ENCODE measurements at places on chromosomes 1 and 21.

DNA sequence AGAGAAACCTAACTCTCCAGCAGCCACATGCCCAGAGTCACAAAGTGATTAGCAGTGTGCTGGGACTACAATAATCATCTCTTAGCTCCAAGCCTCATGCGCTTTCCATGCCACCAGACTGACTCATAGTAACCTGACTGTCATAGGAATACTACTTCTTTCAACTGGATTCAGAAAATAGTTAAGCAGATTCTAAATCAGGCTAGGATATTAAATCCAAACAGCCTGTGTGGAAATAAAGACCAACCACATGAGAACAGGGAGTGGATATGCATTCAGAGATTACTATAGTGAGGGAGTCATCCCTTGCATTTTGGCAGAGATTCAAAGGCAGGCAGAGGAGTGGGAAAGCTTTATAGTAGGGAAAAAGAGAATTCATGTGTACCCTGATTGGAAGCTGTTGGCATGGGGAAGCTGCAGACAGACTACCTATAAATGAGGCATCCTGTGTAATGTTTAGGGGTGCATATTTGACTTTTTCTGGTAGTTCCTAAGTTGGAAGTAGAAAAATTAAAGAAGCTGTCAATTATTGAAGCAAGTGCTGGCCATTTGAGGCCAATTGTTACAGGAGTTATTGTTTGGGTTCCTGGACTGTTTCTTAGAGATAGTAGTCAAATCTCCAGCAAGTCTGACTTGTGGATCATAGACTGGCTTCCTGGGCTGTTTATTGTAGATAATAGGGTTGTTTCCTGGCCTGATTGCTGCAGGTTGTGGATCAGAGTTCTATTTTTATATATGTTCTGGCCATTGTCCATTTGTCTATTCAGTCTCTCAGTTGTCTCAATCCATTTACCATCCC lies 31.7 kb upstream of the DNAH14 start:
- DNase-seq, result no peak

DNA sequence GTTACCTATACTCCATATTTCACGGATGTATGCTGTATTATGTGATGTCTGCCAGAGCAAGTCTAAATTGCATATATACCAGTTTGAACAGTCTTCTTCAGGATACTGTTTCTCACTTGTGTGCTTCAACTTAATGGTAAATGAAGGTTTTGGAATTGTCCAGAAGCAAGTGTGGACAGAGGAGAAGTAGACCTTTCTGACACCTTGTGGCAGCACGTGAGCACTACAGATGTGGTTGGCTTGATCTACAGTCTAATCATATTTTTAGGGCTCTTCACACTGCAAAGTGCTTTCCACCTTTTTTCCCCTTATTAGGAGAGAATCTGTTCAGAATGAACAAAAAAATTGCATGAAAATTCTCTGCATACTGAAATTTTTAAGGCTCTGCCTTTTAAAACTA lies 10.9 kb downstream of the MORC3 start:
- DNase-seq, result peak; percentile 69

GRCh38 chr1:202268817-202269216 lies 72.9 kb downstream of the UBE2T start:
- no peak for DNase-seq

DNA sequence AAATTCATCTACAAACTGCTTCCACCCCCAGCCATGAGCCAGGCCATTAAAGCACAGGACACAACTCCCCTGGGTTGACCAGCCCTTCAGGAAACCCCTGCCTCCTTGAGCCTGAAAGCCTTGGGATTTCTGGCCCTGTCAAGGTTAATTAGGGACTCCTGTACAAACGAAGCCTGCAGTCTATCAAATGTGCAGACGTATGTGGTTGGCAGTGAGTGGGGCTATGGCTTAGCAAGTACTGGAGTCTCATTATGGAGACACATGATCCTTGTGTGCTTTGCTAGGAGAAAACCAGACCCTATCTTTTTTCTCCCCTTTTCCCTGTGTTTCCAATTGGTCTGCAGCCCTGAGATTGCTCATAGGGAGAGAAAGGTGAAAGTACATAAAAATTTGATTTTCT lies 588.3 kb upstream of the USP24 start:
- DNase-seq, result peak; percentile 49

- DNase-seq, result no peak
These were observed 3.9 kb downstream of the SYPL2 start for GRCh38 chr1:109470245-109470644.

DNA sequence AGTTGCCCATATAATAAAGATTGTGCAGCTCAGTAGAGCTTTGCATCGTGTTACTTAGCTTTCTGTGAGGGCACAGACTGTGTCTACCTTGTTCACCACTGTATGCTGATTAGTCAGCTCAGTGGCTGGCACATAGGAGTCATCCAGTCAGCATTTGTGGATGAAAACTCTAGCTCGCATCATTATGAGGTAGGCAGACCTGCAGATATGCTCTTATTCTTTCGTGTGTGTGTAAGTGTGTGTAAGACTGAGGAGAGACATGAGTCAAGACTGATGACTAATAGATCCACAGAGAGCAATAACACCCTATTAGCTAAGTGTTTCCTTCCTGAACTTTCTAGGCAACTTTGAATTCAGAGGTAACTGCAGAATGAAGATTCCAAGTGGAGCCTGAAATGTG lies 17.1 kb downstream of the TTF2 start:
- no peak for DNase-seq

DNA sequence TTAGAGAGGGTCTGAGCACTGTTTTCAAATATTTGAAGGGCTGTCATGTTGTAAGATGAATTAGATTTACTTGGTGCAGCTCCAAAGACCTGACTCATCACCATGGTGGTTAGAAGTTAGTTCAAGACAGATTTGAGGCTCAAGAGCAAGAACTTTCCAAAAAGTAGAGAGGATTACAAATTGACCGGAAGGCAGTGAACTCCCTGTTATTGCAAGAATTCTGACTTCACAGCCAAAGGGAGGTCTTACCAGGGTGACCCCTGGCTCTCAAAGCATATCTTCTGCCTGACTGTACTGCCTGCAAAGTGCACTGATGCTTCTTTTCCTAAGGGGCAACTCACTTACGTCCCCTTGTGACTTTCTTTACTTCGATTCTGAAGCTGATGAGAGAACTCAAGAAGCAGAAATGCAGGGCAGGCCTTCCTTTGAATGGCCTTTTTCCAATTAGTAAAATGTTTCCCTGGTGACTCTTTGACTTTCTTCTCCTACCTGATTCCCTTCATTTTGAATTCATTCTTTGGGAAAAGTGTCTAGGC lies 86.4 kb downstream of the NAV1 start:
- DNase-seq, result no peak

- no peak for DNase-seq
These were observed 1.6 kb downstream of the NSUN4 start for GRCh38 chr1:46342084-46342656.

GRCh38 chr21:37865156-37865555 lies 51.1 kb downstream of the KCNJ6 start:
- no peak for DNase-seq

GRCh38 chr1:31297277-31298247 lies 730 bp downstream of the ZCCHC17 start:
- no peak for DNase-seq

DNA sequence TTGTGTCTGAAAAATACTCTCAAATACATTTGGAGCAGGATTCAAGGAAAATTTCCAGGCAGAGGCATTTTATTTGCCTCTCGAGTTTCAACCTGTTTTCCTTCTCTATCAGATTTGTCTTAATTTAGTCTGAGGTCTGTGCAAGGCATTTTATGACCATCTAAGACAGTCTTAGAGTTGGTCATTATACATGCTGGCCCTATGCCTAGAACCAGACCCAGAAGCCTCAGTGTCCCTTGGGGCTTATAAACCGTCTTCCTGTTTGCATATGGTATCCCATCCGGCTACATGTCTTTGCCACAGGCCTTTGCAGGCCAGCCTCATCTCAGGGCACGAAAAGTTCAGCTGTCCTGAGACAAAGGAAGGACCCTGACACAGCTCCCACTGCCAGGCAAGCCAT lies 346.1 kb downstream of the SIPA1L2 start:
- DNase-seq, result no peak

- no peak for DNase-seq
These were observed 340.0 kb upstream of the DUSP10 start for GRCh38 chr1:222081859-222082258.

- no peak for DNase-seq
These were observed 20.5 kb downstream of the PLA2G4A start for GRCh38 chr1:186849271-186849671.

- no peak for DNase-seq
These were observed 153.1 kb upstream of the FGGY start for GRCh38 chr1:59143811-59144210.

GRCh38 chr21:46254208-46254975 lies 25.8 kb upstream of the LSS start:
- DNase-seq, result no peak

- DNase-seq, result peak; percentile 22
These were observed 46.9 kb upstream of the PRRC2C start for GRCh38 chr1:171438441-171438840.

GRCh38 chr1:111888740-111889376 lies 100.6 kb downstream of the KCND3 start:
- DNase-seq, result no peak

DNA sequence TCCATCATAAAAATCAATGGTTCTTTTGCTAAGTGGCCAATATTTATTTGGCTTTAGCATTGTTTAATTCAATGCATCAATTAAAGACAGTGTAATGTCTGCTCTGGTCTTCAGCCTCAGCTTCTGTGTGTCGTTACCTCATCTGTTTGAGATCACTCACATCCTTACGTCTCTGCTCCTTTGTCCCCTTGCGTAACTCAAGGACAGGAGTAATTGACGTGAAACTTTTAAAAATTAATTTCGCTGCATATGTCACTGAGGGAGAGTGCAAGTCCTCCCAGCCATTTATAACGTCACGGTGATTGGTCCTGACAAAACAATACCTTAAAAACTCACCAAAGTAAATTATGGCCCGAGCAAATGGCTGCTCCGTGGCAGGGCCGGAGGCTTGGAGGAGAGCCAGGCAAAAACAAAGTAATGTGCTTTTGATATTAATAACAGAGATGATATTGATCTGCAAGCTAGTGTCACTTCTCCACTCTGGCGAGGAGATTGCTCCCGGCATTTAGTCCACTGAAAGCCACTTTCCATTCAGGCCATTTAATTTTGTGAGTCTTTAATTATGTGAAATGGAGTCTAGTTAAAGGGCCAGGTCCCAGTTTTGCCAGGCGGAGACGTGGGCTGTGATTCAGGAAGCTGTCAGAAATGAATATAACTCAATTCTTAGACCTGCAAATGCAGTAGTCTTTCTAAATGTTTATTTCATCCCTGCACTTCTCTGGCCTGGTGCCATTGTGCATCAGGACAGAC lies 150.9 kb upstream of the POU3F1 start:
- DNase-seq, result peak; percentile 19

- peak; percentile 50 for DNase-seq
These were observed 177.5 kb downstream of the ASTN1 start for GRCh38 chr1:176987016-176987415.

- DNase-seq, result no peak
These were observed 34.3 kb downstream of the PIK3R3 start for GRCh38 chr1:46098027-46098712.

GRCh38 chr1:213247038-213247437 lies 196.0 kb downstream of the RPS6KC1 start:
- peak; percentile 67 for DNase-seq

DNA sequence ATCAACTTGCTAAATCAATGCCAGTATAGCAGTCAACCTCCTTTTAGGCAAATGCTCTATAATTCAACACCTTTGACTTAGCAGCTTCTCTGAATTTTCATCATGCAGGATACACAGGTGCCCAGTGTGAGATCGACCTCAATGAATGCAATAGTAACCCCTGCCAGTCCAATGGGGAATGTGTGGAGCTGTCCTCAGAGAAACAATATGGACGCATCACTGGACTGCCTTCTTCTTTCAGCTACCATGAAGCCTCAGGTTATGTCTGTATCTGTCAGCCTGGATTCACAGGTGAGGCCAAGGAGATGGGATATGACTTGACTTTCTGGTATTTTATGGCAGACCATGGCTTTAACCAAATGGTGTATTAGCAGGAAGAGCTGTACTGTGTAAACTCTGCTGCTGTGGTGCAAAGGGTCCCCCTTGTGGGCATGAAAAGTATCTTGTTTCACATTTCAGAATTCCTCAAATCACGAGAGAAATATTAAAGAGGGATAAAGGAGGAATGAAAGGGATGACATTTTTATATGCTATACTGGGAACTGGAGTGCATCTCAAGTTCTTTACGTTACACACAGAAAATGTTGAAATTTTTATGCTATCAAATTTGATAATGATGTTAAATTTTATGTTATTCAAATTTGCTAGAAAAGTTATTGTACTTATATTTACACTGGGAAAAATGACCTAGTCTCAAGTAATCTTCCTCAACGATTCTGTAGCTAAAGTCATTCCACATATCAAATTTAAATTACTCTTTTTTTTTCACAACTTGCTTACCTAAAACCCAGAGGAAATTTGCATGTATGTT lies 88.9 kb downstream of the CRB1 start:
- peak; percentile 41 for DNase-seq

DNA sequence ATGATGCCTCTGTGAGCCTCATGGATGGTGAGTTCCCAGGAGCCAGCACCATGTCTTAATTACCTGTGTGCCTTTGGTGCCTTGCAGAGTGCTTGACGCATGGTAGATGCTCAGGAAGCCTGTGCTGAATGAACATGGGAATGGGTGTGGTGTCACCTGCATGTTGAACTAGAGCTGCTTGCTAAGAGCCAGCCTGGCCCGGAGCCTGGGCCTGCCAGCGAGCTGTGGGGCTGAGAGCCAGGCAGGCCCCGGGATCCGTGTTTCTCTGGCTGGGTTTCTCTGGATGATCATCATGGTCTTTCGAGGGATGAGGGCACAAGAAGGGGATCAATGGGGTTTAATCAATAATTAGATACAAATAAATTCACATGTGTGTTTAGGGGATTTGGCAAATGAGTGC lies 6.7 kb upstream of the TEX35 start:
- DNase-seq, result no peak

GRCh38 chr1:209414803-209415329 lies 168.6 kb upstream of the CAMK1G start:
- no peak for DNase-seq

GRCh38 chr1:183520379-183520778 lies 48.1 kb downstream of the SMG7 start:
- no peak for DNase-seq

DNA sequence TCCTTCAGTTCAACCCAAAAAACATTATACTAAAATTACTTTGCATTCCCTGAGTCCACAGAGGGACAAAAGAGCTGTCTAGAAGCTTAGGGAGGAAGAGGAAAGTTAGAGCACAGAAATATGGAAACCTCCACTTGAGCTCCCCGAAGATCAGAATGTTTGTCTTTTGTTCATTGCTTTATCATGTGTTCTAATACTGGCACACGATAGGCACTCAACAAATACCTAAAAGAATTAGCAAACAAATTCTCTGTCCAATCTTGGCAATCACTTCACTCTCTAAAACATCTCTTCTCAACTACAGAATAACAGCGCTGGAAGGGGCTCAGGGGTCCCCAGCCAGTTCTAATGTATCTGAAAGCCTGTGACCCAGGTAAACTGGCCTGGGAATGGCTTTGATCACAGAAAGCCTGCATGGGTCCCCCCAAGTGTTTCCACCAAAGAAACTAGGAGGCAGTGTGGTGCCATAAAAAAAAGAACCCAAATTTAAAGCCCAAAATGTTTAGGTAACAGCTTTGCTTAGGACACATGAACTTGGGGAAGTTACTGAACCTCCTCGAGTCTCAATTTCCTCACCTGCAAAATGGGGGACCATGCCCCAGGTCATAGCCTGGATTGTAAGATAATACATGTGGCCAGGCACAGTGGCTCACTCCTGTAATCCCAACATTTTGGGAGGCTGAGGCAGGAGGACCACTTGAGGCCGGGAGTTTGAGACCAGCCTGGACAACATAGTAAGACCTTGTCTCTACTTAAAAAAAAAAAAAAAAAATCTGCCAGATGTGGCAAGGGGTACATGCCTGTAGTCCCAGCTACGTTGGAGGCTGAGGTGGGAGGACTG lies 45.8 kb downstream of the SSBP3 start:
- no peak for DNase-seq

Measured in tongue (tissue), 3 donors.